T-helper 9 cell (primary cell): ENCODE measurements at places on chromosomes 6 and 20.

- DNase-seq: no peak
These were observed 1.3 kb upstream of the VNN1 start for GRCh38 chr6:132715204-132715603.

DNA sequence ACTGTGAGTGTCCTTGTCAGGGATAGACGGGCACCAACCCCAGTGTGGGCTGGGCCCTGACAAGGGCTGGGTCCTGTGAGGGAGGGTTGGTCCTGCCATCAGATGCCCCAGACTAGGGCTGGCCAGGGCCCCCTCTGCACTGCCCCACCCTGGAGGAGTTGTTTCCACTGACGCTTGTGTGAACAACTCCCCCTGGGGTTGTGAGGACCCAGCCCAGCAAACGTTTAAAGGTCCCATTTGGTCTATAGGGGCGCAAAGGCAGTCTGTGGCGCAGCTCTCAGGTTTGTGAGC, 104.1 kb downstream of the BMP7 start:
- DNase-seq: no peak

GRCh38 chr6:112305795-112306564, 41.1 kb upstream of the RFPL4B start:
- DNase-seq: no peak

- no peak for DNase-seq
These were observed 79.4 kb downstream of the FOXC1 start for GRCh38 chr6:1689141-1689540.

DNA sequence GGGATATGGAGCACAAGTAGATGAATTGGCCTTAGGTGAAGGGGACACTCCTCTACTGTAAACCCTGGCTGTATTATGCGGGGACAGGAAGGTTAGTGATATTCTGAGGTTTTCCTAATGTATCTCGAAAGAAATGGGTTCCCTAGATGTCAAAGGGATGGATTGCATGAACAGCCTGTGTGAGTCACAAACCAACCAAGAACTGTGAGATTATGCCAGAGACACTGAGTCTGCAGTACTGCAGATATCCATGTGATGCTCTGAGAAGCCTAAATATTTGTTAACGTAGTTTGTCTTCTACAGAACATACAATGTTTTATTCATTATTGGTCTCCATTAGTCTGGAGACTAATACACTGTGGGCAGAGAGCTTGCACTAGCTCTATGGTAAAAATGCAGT, 182.2 kb downstream of the AKAP7 start:
- no peak for DNase-seq

DNA sequence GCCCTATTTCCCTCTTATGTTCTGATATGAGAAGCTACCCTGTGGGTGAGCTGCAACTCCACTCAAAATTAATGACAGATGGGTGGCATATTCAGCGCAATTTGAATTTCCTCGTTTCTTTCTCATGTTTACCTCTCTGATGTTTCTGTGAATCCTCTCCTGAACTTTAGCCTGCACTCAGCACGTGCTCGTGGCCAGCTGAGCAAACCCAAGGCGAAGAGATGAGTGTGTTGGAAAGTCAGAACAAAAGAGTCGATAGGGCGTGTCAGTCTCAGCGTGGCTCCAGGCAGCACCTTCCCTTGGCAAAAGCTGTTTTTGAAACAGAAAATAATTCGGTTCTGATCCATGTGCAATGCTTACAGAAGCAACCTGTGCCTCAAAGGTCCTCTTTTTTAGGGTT, 226.1 kb upstream of the GMDS start:
- DNase-seq: no peak

- peak; percentile 47 for DNase-seq
These were observed at the start of gene TXLNB for GRCh38 chr6:139291813-139292619. Gene TXLNB, minus strand, starts transcription at chr6:139291998. Its CDS starts 3,099 bp downstream, at chr6:139288899.

GRCh38 chr6:31961616-31962015, 2.6 kb downstream of the SKIC2 start:
- DNase-seq: no peak

- no peak for DNase-seq
These were observed 184.7 kb upstream of the HSF2 start for GRCh38 chr6:122214605-122215318.

- DNase-seq: no peak
These were observed 24.7 kb downstream of the GFOD1 start for GRCh38 chr6:13462458-13463327.
